ENCODE measurements at places on chromosomes 3 and 15.

DNA sequence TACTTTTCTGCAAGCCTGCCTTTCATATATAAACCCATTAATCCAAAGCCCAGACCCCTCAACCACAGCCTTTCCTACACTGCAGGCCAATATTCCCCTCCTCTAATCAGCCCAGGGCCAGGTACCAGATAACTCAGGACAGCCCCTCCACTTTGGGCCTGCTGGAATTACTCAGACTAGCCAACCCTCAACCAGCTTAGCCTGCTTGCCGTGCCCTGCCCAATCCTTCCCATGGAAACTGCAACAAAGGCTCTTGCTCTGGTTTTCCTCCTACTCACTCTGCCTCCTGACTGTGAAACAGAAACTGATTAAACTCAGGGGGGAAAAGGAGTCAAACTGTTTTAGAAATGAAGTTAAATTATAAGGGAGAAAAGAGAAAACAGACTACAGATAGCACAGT, 248.1 kb downstream of the KLF13 start:
- no peak for DNase-seq

- no peak for DNase-seq
Observed at GRCh38 chr3:11610700-11611275, 32.9 kb downstream of the VGLL4 start.

DNA sequence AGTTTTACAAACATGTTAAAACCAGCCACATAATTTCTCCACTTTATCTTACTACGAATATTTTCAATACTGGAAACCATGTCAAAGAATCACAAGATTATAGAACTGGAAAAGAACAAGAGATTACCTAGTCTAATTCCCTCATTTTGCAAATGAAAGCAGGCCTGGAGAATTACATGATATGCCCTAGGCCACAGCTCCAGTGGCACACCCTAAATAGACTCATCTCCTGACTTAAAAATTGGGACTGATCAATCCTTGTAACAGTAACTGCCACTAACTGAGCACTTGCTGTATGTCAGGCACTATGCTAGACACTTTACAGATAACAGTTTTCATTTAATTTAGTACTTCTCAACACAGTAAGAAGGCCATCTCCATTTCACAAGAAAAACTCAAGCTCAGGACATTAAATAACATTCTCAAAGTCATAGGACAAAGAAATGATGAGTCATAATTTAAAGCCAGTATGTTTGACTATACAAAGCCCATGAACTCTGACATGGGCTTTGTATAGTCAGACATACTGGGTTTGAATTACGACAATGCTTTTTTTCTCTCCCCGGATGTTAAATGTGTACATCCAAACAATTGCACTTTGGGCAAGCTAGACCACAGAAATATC, 9.4 kb downstream of the IGSF11 start:
- no peak for DNase-seq

DNA sequence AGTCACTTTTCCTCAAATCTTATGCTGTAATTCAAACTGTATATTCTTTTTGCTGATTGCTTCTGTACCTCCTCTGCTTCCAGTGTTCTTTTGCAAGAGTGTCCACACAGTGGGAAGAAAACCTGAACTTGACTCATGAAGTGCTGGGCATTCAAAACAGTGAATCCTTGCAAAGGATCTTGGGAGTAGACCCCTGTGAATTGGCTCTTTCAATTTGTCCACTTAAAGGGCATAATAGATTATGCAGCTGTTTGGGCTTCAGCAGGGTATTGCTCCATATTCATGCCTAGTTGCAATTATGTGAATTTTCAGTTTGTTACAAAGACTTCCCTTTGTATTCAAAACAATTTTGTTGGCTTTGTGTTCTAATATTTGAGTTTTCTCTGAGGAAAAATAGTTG, 11.4 kb downstream of the ZFAND6 start:
- peak; percentile 41 for DNase-seq

GRCh38 chr15:81263477-81263876, 60.5 kb downstream of the STARD5 start:
- DNase-seq: no peak

- peak; percentile 81 for DNase-seq
Observed at GRCh38 chr3:74000725-74001124, 376.0 kb upstream of the PDZRN3 start.

DNA sequence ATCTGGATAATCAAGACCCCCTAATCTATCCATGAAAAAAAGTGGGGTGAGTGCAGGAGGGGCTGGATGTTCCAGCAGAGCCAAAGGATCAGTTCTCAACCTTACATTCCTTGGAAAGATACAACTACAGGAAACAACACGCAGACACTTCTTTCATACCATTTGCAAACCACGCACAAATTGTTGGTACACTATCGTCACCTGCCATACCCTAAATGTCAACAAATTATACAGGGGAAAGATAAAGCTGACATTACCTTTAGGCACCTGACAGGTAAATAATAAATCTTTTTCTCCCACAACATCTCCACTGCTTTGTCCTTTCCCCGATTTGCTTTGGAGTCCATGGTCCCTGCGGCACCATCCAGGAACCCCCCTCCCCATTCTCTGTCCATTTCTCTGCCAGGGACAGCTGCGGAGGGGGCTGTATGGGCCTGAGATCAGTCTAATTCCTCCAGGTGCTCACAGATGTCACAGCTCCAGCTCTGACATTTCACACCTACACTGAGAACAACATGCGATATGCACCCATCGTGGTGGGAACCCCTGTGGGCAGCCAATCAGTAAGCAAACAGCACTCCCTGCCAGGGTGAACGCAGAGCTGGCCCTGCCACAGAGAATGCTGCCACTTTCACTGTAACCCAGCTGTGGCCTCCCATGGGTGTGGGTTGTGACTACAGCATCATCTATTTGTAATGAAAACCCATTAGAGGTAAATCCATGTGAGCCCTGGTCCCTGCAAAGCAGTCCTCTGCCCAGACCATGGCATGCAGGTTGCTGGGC, 37.7 kb upstream of the BCL2L10 start:
- no peak for DNase-seq

DNA sequence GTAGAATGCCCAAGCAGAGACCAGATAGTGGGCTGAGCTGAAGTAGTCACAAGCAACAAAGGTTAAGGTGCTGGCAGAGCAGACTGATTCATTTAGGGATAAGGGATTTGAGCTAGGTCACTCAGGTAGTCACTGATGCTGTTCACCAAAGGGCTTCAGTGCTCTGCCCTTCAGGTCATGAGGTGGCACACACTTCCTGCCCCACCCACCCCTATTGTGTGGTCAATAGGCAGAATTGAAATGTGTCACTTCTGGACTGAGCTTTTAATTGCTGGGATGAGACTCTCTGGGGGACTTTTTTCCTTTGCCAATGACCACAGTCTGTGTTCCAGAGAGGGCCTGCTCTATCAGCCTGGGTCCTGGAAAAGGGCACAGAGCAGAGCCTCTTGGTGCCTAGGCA, 2.9 kb upstream of the DIS3L start:
- no peak for DNase-seq

DNA sequence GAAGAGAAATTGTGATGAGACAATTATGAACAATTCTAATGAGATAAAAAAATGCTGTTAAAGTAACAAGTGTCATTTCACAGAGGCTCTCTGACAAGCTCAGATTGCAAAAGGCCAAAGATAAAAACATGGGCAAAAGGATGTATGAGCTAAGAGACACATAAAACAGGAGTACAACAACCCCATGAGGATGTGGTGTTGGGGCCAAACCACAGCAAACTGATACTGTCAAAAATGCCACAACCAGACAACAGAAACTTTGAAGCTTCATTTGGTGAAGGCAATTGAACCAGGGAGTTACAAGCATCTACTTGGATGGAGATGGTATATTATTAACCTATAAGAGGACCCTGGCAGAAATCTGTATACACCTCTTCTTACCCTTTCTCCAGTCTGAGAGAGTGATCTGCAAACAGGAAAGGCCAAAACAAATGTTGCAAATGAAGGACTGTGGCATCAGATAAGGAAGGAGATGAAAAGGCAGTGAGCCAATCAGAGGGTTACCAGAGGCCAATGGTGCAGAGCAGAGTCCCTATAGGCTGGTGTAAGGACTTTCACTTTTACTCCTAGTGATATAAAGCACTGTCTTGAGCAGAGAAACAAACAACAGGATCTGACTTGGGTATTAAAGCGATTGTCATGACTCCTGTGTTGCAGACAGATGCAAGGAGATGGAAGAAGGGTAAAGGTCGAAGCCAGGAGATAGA, 659.0 kb downstream of the NTRK3 start:
- no peak for DNase-seq

DNA sequence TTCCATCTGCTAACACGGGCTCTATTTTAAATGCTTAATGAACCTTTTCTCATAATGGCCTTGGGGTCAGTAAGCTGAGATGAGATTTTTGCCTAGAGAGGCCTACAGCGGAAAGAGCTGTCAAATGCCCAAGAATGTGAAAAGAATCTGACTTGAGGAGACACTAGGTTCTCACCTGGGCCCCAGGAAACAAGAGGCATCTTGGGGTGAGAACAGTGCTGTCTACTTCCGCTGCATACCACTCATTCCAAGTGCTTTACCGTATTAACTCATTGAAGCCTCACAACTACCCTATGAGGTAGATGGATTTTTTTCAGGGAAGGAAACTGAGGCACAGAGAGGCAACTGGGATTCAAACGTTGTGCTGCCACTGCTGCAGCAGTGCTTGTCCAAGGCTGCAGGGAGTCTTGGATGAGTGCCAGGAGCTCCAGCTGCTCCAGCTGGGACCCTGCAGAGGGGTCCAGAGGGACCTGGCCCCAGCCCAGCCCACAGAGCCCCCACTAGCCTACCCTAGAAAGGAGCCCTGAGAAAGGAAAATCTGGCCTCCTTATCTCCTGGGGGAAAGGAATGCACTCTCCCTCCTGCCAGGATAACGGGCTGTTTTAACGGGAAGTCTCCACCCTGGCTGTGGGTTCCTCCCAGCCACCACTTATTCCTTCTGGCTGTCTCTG, 68.4 kb downstream of the SLC12A8 start:
- DNase-seq: peak; percentile 69

- DNase-seq: peak; percentile 52
Observed at GRCh38 chr15:60932051-60932915, 296.8 kb downstream of the RORA start.

GRCh38 chr3:150764566-150764965, 1.6 kb upstream of the SIAH2 start:
- DNase-seq: no peak

- peak; percentile 64 for DNase-seq
Observed at GRCh38 chr15:39581793-39582285, 960 bp downstream of the THBS1 start.

DNA sequence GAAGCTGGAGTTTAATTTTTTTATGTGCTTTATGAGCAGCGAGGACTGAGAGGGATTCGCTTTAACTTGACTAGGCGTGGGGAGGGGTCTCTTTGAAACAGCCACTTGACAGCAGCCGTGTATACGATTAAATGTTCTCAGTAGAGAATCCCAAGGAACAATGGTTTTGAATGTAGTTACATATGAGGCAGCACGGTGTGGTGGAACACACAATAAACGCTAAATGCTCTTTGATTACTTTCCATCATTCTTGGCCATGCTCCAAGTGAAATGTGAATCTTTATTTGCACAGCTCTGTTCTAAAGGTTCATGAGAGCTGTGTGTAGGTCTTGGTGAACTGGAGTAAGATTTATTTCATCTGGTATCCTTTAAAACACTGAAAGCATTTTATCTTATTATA, 251.4 kb upstream of the TGFBR2 start:
- no peak for DNase-seq

DNA sequence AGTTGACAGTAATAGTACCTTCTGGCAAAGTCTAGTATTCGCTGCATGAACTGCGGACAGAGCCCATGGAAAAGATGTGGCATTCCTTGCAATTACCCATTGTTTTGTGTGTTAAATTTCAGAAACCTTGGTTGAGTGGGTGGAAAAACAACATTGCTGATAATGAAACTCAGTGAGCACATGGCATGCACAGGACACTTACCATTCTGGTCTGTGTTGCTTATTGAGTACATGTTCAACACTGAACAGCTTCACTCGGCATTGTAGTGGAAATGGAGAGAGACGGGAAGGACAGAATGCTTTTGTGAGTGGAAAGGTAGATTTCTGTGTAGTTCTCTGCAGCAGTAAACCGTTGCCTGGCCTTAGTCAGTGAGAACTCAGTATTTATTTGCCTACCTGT, 165.3 kb downstream of the FNDC3B start:
- DNase-seq: no peak

DNA sequence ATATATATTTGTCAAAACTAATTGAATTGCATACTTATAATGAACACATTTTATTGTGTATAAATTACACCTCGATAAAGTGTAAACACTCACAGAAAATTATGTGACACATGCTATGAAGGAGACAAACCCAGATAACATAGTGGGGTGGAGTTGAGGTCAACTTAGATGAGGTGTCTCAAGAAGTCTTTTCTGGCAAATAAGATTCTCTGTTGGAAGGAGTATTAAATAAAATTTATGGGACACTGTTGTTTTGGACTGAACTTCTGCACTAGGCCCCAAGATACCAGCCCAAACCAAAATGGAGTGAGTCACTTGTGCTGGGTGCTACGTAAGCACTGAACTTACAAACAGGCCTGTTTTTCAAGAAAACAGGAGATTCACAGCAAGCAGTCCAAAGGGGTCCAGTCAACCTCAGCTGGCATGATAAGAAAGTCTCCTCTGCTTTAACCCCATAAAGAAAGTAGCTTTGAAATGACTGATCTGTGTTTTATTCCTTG, 18.7 kb downstream of the ACTC1 start:
- DNase-seq: no peak

GRCh38 chr3:13890377-13891016, 10.6 kb upstream of the WNT7A start:
- DNase-seq: no peak

- DNase-seq: peak; percentile 84
Observed at GRCh38 chr15:84669726-84670125, 11.7 kb upstream of the NMB start.

- no peak for DNase-seq
Observed at GRCh38 chr15:68475449-68475848, 43.5 kb upstream of the ITGA11 start.

GRCh38 chr3:120554812-120555606, 41.1 kb upstream of the NDUFB4 start:
- DNase-seq: peak; percentile 69

GRCh38 chr15:76575274-76575673, 238.7 kb downstream of the ISL2 start:
- no peak for DNase-seq

DNA sequence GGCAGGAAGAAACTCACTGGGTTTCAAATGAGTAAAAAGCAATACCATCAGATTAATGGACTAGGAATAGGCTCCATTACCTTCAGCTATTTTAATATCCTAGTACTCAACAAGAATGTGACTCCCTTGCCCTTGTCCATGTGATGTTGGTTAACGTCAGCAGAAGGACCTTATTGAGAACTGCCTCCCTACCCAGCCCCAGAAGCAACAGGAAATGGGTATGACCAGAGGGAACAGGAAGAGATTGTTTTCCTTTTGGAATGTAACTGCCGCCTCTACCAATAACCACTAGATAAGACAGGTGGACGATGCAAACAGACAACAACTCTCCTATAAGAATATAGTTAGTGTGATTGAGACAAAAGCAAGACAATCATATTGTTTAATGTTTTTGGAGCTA, 10.4 kb upstream of the MME start:
- no peak for DNase-seq

DNA sequence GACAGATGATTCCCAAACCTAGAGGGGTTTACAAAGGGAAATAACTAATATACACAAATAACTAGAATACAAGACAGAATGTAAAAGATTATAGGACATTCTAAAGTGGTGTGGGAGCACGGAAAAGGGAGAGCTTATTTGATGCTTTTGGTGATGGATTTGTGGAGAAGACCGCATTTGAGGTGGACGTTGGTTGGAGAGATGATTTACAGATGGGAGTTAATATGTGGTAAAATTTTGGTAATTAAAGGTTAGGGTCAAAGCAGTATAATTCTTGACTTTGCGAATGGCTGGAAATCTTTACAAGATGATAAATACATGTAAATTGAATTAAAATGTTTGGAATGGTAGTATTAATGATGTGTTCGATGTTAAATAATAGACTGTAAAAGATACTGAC, 1.2 kb downstream of the KNL1 start:
- no peak for DNase-seq
